ENCODE measurements at places on chromosomes 12 and 14.

GRCh38 chr12:130138478-130138877 is 23.8 kb upstream of the FZD10 start:
- no peak for DNase-seq

- DNase-seq: no peak
These were observed 88.4 kb downstream of the PELI2 start for GRCh38 chr14:56206596-56206995.

DNA sequence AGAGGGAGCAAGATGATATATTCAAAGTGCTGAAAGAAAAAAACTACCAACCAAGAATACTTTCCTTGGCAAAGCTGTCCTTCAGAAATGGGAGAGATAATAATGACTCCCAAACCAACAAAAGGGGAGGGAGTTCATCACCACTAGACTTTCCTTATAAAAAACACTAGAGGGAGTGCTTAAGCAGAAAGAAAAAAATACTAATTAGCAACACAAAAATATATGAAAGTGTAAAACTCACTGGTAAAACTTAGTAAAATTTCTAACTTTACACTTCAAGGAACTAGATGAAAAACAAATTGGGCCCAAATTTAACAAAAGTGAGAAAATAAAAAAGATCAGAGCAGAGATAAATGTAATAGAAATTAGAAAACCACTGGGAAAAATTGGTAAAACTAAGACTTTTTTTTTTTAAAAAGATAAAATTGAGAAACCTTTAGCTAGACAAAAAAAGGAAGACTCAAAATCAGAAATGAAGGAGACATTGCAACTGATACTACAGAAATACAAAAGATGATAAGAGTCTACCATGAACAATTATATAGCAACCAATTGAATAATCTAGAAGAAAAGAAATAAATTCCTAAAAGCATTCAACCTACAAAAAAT is 60.4 kb upstream of the FAR2 start:
- no peak for DNase-seq

DNA sequence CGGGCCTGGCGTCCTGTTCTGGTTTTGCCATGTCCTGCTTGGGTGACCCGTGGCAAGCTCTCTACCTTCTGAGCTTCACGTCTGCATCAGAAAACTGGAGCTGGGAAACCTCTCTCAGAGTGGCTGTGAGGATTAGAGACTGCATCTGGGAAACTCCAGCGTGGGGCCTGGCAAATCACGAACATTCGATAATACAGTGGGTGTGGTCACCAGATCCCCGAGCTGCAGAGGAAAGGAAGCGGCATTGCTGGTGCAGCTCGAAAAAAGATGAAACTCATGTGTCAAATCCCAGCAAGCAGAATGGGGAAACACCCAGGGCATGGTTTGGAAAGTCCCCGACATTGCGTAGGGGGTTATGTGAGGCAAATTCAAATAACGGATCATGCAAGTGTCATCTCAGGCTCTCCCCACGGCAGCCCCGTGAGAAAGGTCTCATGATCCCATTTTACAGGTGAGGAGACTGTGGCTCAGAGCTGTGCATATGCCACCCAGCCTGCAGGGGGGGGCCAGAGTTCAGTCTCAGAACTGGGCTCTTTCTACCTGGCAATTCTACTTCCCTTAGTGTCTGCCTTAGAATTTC is 98.1 kb upstream of the VRK1 start:
- no peak for DNase-seq

- no peak for DNase-seq
These were observed 27.6 kb upstream of the PHC1 start for GRCh38 chr12:8886502-8887284.

DNA sequence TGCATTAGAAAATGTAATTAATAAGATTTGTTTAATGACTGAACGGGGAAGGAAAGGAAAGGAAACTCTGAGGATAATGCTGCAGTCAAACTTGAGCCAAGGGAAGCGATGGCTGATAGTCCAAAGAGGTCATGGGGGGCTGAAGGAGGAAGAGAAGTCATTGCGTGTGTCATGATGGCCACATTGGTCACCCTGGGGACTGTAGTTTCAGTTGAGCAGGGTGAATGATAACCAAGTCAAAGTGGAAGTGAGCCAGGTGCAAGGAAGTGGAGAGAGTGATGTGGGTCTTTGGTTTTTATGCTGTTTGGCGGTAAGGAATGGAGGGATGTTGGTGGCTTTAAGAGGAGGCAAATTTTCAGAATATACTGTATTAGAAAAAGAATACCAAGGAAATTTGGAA is 21.6 kb downstream of the C12orf75 start:
- no peak for DNase-seq

All from activated CD4-positive, alpha-beta T cell treated with anti-CD3 and anti-CD28 coated beads for 4 hours (primary cell).